ENCODE measurements at places on chromosomes 2 and 18.
A peak's percentile ranks its signal among the peaks of the same experiment; 100 is the strongest.

- DNase-seq = no peak
These were observed 46.8 kb downstream of the GFPT1 start for GRCh38 chr2:69340101-69340775.

DNA sequence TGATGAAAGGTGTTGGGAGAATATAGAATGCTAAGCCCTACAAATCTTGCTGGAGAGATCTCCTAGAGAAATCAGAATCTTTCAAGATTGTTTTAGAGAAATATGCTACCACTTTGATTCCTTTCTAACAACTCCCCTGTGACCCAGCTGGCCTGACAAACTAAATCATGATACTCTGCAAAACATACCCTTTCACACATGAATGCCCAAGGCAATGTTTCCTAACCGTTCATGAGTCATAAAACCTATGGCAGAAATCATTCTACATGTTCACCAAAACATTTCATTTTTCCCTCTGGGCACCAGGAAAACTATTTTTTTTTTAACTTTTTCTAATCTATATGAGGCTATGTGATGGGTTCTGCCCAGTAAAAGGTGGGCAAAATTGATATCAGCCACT, 77.8 kb upstream of the SETBP1 start:
- DNase-seq = no peak

GRCh38 chr2:17584689-17585088, 44.2 kb downstream of the VSNL1 start:
- no peak for DNase-seq

- DNase-seq = no peak
These were observed 26.6 kb downstream of the RASGRP3 start for GRCh38 chr2:33503002-33503401.

DNA sequence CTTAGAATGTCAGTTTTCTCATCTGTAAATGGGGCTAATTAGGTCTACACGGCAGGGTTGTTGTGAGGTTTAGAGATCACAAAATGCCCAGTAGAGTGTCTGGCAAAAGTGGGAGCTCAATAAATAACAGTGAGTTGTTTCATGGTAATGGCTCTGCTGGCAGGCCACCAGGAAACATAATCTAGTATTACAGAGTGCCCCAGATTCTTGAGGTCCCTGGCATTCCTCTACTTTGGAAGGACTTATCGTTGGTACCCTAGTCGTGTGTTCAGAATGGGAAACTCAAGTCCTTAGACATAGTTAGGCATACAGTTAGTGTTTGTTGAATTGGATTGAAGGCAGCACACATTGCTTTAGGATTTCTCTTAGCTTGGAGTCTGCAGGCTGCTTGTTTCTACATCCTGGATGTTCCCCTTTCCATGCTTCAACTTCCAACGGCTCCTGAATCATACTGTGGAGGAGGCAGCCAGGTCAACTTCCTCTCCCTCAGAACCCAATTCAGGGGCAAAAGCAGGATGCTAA, 161.5 kb upstream of the FOSL2 start:
- no peak for DNase-seq

DNA sequence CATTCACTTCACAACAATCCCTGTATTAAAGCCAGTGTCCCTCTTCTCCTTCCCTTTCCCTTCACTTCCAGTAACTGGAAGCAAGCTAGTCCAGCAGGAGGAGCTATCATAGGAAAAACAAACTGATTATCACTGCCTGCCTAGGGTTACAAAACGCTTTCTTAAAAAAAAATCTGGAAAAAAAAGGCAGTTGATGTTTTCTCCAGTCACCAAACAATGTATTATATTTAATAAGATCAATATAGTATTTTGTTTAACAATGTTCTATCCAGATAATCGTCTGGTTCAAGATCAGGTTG, 78.8 kb upstream of the ITGB6 start:
- no peak for DNase-seq

GRCh38 chr2:6773007-6773693, 92.6 kb downstream of the CMPK2 start:
- peak; percentile 60 for DNase-seq

DNA sequence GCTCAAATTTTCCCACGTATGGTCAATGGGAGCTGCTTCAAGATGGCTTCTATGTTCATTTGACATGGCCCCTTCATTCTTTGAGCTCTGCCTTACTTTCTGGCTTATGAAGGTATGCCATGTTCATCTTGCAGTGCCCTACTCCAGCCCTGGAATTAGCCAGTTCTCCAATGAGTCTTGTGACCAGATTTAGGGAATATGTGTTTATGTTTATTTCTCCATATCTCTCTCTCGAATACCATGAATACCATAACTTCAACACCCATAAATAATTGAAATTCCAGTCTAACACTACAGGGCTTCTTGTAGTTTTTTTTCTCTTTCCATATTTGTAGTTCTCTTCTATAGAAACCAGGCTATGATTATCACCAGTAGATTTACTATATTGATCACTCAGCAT, 39.7 kb downstream of the EPB41L5 start:
- DNase-seq = no peak

- no peak for DNase-seq
These were observed 21.9 kb downstream of the SETBP1 start for GRCh38 chr18:44702594-44702993.

GRCh38 chr18:11948852-11949523, 32.3 kb upstream of the IMPA2 start:
- no peak for DNase-seq

GRCh38 chr18:9787036-9787435, 78.9 kb downstream of the RAB31 start:
- DNase-seq = no peak

- no peak for DNase-seq
These were observed 49.4 kb downstream of the PID1 start for GRCh38 chr2:229221641-229222040.

- DNase-seq = no peak
These were observed 73.4 kb upstream of the SMAD7 start for GRCh38 chr18:49023938-49024803.

- no peak for DNase-seq
These were observed 128.6 kb downstream of the SH3RF3 start for GRCh38 chr2:109257653-109258052.

GRCh38 chr2:65199891-65200290, 27.7 kb upstream of the ACTR2 start:
- no peak for DNase-seq

DNA sequence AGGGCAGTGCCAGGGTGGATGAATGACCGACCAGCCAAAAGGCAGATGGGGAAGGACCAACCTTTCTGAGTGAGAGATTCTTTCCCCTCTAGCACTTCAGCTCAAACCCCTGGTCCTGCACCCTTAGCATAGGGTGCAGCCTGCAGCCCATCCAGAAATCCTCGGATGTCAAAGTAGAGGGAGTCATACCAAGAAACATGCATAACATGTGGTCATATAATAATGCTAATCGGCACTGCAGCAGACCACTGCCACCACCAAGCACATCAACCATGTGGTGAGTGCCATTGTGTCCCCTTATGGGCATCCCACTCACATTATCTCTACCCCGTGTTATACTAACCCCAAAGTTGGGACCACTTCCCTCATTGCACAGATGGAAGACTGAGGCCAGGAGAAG, 17.7 kb downstream of the ATOH8 start:
- DNase-seq = no peak

Data from stimulated activated CD4-positive, alpha-beta T cell treated with anti-CD3 and anti-CD28 coated beads, Interleukin-4, amount 100 ng/mL, for 48 hours (primary cell).